DMS79 (cell line): ENCODE measurements at places on chromosomes 4 and X.

DNA sequence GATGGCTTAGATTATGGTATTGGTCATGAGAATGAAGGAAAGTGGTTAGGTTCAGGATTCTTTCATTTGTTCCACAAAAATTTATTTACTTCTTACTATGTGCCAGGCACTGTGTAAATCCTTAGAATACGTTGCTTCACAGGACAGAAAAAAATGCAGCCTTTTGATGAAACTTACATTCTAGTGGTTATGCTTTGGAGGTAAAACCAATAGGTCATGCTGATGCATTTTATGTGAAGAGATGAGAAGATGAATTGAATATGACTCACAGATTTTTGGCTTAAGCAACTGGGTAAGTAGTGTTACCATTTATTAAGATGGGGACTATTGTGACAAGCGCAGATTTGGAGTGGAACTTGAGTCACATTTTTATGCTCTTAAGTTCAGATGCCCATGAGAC lies 165.3 kb downstream of the GLRA2 start:
- DNase-seq, result no peak

GRCh38 chr4:106868381-106869035 lies 167.6 kb downstream of the DKK2 start:
- DNase-seq, result no peak

DNA sequence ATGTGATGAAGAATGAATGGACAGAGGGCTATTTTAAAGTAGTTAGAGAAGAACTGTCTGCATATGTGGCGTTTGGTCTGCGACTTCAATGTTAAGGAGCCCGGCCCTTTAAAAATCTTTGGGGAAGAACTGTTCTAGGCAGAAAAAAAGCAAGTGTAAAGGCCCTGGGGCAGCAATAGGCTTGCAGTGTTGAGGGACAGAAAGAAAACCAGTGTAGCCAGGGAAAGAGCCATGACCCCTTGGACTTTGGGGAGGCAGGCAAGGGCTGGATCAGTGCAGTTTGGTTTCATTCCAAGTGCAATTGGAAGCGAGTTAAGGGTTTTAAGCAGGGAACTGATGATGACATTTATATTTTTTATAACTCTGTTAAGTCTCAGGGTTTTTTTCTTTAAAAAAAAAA lies 7.9 kb downstream of the GLA start:
- no peak for DNase-seq

DNA sequence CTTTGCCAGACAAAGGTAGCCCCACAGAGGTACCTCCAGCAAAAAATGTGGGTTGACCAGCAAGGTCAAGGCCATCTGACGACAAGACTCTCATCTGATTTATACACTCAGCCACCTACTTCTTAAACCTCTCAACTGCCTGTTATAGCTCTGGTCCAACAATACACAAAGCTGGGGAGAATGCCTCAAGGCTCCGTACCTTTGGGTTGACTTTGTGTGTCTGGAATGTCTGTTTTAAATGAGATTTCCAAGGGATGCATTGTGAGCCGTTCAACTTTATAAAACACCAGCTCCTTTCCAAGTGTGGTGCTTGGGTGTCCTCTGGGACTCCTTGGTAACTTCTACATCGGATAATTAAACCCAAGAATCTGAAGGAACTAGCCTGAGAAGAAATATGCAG lies 167.0 kb upstream of the RPL34 start:
- DNase-seq, result no peak

GRCh38 chr4:61994036-61994435 lies 793.9 kb downstream of the ADGRL3 start:
- DNase-seq, result no peak

DNA sequence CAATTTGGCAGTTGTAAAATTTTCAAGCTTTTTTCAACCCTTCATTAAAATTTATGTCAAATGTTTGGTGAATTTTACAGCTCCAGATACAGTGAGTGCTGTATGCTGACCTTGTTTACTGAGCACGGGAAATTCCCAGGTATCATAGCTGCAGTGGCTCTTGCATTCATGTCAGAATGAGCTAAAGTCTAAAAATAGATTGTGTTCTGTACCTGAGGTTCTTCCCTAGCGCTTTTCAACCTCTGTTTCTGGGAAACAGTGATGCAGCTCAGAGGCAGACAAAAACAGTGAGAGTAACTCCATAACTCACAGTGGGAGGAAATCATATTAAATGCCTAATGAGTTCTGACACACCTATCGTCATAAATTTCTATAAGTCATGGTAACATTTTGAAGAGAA lies 393.8 kb upstream of the GNPDA2 start:
- DNase-seq, result no peak

DNA sequence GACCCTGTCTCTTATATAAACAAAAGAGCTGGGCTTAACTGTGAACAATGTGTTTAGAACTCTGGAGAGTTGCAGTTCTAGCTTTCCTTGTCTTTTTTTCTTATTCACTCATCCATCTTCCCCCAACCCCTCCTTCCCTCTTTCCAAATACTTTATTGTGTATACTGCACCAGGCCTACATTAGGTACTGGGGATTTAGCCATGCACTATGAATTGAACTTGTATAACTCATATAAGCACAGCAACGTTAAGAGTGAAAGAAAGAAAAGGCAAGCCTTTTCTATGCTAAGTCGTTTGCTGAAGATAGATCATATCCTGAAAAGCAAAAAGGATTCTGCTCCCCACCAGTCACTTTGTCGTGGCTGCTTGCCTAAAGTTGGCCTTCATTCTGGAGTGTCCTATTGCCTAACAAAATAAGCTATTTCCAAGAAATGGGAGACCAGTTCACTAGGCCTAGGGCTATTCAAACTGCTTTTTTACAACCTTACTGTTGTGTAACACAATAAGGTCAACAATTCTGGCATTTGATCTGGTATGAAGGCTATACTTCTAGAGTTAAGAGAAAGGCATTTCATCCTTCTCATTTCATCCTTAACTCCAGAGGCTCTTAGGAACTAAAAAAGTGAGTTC lies 32.2 kb downstream of the CCNI start:
- no peak for DNase-seq

GRCh38 chrX:15653961-15654360 lies 10.6 kb downstream of the CLTRN start:
- no peak for DNase-seq

DNA sequence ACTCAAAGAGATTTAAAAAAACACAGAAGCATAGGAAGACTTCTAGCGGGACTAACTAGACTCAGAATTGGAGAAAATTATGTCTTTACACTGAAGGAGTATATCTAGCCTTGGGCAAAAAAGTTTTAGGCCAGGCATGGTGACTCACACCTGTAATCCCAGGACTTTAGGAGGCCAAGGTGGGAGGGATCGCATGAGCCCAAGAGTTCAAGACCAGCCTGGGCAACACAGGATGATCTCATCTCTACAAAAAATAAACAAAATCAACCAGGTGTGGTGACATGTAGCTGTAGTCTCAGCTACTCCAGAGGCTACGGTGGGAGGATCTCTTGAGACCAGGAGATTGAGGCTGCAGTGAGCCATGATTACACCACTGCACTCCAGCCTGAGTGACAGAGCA lies 99.5 kb downstream of the NEUROG2 start:
- no peak for DNase-seq

GRCh38 chrX:41350976-41351569 lies 17.1 kb downstream of the DDX3X start:
- no peak for DNase-seq

DNA sequence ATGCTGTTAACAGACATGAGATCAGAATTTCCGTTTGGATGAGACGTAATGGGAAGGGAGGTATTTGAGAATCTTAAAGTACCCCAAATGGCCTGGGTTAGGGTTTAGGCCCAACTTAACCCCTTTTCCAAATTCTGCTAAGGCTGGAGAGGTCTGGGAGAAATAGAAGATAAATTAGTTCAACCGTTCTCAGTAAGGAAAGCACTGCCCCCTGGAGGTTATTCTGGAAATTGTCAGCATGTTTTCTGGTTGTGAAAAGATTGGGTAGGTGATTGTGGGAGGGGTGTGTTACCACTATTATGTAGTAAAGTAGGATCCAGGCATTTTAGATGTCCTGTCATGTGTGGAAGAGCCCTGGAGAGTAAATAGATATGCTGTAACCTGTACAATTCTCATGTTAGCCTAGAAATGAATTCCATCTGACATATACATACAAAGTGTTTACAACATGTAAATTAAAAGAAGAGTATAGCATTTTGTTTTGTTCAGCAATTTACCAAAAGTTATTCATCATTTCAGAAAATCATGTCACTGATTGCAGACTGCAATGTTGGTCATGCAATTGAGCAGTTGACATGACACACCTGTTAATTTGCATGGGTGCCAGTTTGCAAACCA lies 26.8 kb upstream of the GRXCR1 start:
- no peak for DNase-seq

DNA sequence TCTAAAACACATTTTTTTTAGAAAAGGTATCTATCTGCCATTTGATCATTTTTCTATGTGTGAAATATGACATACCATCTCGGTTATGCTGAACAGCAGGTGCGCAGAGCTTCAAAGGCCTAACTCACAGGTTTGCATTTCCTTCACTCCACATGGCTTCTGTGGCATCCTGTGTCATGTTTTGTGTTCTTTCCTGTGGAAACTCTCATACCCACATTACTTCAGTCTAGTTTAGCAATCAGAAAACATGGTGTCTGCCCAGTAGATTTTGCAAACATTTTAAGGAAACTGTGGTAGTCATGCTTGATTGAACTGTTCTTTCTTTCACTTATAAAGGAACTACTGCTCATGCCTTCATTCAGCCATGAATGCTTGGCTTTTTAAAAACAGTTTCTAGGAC lies 11.3 kb upstream of the ARAP2 start:
- no peak for DNase-seq

DNA sequence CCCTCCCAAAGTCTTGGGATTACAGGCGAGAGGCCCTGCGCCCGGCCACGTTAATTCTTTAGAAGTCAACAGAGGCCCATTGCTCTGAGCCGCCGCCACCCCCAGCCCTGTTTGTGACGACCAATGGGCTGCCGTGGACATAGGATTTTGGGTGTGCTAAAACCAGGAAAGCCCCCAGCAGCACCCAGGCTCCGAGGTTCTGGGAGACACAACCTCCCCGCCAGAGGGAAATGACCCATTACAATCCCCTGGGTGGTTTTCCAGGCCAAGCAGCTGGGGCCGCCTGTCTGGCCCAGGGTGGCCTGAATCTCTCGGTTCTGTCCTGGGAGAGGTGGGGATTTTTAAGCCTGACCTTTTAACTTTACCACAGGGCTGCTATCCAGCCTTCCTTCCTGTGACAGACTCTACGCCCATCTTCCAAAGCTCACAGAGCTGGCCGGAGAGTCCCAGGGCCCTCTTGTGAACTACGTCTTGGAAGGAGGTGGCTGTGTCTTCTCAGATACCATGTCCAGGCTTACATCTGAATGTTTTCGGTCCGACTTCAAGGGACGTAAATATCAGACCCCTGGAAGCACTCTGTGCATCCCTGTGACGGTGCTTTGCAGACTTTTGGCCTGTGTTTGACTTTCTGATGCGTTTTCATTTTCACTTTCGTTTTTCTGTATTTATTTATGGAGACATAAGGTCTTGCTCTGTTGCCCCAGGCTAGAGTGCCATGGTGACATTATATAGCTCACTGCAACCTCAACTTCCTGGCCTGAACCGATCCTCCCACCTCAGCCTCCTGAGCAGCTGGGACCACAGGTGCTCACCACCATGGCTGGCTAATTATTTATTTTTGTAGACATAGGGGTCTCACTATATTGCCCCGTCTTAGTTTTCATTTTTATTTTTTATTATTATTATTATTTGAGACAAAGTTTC lies 36.0 kb downstream of the P2RY8 start:
- DNase-seq, result no peak

GRCh38 chrX:79524642-79525041 lies 157.5 kb upstream of the ITM2A start:
- DNase-seq, result no peak

- no peak for DNase-seq
Observed at GRCh38 chrX:136170139-136170800, 22.9 kb downstream of the FHL1 start.

- no peak for DNase-seq
Observed at GRCh38 chr4:55955710-55956109, 7.0 kb downstream of the CEP135 start.

GRCh38 chrX:118548841-118549240 lies 53.2 kb downstream of the DOCK11 start:
- no peak for DNase-seq
